ENCODE measurements at places on chromosomes 3 and 15.

DNA sequence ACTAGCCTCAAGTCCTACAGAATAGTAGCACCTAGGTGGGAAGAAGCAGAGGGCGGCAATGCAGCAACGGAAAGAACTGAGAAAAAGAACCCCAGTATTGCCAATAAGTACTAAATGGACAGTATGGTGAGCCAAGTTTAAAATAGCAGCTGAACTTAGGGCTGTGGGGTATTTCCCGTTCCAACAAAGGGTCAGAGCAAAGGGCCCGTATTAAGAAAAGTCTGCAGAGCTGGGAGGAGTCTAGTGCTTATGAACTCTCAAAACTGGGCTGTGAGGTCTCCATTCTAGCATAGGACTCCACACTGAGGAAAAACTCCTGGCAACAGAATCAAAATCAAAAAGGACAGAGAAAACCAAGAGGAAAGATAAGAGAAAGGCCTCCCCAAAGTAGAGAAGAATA is 250.7 kb downstream of the FOXP1 start:
- DNase-seq: no peak

- DNase-seq: no peak
Measured at GRCh38 chr3:72155391-72156064, 370.6 kb upstream of the PROK2 start.

DNA sequence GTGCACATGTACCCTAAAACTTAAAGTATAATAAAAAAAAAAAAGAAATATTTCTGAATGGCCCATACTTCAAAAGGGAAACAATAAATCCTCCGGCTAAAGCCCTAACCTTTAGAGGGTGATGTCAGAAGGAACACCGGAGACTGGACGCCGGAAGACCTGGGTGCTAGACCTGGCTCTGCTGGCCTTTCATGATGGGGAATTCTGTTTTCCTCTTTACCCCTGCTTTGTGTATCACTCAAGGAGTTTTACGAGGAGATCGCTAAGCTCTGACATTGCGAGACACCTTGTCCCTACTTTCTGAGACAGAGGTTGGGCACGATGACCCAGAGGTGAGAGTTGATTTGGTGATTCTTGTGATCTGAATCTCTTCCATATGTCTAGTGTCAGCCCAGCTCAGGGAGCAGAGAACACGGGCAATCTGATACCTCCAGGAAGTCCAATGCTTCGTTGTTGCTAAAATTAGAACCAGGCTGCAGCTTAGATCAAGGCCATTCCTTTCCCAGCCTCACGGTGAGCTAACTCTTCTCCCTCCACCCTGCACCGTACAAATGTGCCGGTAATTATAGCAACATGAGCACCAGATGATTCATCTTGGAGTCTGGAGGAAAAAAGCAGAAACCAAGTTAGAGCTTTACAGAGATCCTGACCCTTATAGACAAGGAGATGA is 42.0 kb upstream of the CFAP161 start:
- DNase-seq: no peak

- no peak for DNase-seq
Measured at GRCh38 chr3:52238193-52238760, 681 bp downstream of the TWF2 start.

- DNase-seq: no peak
Measured at GRCh38 chr15:31145271-31145911, 43.9 kb upstream of the TRPM1 start.

DNA sequence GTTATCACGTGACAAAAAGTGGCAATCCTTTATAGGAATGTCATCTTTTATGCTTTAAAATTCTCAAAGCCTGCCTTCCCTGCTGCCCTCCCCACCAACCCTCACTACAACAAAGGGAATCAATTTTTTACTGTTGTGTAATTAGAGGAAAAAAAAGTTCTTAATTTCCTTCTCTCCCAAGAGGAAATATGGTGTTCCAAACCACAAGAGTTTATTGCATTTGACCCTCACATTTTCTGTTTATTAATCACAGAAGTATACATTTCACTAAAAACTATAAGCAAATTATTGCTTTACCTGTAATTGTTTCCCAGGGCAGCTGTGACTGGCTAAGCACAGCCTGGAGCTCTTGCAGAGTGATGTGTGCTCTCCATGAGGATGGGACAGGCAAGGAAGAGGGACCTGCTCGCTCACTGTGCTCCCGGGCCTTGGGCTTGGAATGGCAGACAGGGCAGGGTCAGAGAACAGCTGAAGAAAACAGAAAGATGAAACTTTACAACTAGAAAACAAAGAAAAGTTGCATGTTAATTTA is 31.3 kb upstream of the ATP10A start:
- no peak for DNase-seq

DNA sequence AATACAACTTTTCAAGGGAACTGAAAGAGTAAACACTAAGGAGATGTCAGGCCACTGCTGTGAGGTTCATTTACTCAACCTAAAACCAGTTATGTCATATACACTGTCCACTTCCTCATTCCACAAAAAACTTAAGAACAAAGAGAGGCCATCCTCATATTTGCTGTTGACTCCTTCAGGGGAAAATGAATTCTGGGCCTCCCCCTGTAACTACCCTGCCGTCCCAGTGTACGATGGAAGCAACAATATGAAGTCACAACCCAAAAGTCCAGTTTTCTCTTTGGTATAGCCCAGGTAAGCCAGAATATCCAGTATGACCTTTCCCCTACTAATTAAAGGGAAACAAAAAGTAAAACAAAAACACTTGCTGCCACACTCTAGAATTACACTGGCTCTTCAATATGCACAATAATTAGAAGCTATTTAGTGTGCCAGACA is 16.2 kb downstream of the CEP152 start:
- DNase-seq: no peak

DNA sequence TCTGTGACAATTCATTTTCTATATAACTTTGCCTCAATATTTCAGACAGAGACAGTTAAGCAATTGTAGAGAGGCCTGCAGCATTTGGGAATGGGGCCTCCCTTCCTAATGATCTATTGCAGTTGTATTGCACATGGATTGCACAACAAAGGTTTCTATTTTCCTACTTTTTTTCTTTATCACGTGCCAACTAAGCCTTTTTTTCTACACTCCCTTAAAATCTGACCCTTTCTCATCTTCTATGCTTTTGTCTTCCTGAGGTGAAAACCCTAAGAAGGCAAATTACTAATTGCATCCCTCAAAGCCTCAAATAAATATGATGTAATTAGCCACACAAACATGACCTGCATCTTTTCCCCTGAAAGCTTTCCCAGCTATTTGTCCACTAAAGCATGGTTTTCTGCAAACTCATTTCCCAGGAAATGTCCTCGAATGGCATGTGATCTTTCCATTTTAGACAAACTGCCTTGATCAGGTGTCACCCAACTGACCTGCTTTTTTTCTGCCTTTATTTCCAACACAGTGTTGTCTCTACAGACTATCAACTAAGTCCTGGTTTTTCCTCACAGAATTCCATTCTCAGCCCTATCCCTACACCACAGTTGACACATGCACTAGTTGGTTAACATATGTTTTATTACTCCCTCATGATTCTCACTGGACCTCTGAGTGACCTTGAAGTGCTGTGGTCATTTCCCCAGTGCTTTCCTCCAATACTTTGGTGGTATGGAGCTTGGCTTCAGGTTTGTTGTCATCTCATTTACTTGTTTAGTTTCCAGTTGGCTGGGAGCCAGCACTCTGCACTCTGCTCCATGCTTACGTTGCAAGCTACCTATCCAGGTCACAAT is 31.9 kb upstream of the TSC22D2 start:
- no peak for DNase-seq

Data from stimulated activated CD4-positive, alpha-beta T cell treated with anti-CD3 and anti-CD28 coated beads, Interleukin-15, amount 100 ng/mL, for 24 hours (primary cell).